ENCODE measurements at places on chromosomes 4 and X. TPM values are rescaled to one million over a fixed set of nuclear protein-coding genes. Genes with fewer than 3 reads are reported as not detected.
A peak's percentile ranks its signal among the peaks of the same experiment; 100 is the strongest.

The GALNTL6 gene
- not detected for total RNA-seq

The ENPEP gene
- 0.61 TPM for total RNA-seq

The PAGE2B gene
- total RNA-seq = not detected

The SERPINA7 gene
- total RNA-seq = not detected

The CBR4 gene
- 5.4 TPM for total RNA-seq

GRCh38 chr4:8393593-8394038 is 46.9 kb downstream of the ACOX3 start:
- no peak for DNase-seq

GRCh38 chrX:13733506-13733905 is 914 bp downstream of the TRAPPC2 start:
- peak; percentile 1 for DNase-seq

GRCh38 chr4:88737307-88737941 is 39.8 kb upstream of the NAP1L5 start:
- DNase-seq = peak; percentile 81

- DNase-seq = peak; percentile 38
Observed at GRCh38 chr4:91758487-91758886, 545.3 kb upstream of the GRID2 start.

DNA sequence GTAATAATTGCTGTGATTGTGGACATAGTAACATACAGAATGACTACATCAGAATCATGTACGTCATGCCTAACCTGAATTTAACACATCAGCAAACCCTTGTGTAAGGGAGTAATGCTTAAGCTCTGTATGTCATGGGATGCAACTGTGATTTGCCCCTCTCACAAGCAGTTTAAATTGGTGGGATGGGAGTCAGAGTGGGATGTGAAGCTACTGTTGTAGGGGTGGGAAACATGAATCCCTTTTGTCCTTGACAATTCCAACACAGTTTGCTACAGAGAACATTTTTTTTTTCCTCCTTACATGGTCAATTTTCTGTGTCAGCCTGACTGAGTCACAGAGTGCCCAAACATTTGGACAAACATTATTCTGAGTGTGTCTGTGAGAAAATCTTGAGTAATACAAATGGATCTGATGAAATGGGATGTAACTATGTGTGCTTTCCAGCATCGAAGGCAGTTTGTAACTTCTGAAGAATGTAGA is 392.8 kb downstream of the GPM6A start:
- DNase-seq = no peak

DNA sequence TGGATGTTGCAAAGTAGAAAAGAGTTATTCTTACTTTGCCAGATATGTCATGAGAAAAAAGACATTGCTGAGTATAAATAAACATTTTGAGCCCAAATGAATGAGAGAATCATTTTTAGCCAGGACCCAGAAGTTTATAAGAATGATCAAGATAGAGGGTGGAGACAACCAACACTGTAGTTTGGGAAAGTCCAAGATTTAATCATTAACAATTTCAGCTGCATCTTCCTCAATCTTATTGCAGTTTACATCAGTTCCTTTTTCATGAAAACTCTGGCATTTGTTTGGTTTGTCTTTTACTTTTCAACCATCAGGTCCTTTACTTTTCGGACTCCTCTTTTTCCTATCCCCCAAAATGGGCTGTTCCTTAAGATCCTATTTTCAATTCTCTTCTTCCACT is 645.9 kb downstream of the ANKRD50 start:
- DNase-seq = no peak

Data from HT-29 (cell line).